ENCODE measurements at places on chromosomes 2 and 18. TPM values are rescaled to one million over a fixed set of nuclear protein-coding genes. Genes with fewer than 3 reads are reported as not detected.

Gene DCAF17
- 22.4 TPM for total RNA-seq

DNA sequence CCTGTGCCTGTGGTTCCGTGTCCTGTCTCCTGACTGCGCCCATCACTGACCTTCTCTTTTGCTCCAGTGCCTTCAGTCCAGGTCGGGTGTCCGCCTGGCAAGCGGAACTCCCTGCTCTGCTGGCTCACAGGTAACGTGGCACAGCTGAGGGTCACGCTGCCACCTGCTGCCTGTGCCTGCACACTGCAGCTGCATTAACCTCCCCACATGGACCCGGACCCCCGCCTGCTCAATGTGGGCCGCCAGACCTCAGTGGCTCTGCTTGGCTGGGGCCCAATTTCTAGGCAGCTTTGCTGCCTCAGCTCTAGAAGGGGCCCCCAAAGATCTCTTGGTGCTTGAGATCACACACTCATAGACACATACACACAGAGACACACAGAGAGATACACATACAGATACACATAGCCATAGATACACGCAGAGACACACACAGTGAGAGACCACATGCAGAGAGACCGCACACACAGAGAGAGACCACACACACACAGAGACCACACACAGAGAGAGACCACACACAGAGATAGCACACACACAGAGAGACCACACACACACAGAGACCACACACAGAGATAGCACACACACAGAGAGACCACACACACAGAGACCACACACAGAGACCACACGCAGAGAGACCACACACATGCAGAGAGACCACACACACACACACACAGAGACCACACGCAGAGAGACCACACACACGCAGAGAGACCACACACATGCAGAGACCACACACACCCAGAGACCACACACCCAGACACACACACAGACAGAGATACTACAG, 14.9 kb upstream of the CNNM3 start:
- H3K27ac ChIP-seq, result peak overlapping the region; percentile 34
- peak; percentile 63 for DNase-seq
- H3K27me3 ChIP-seq, result no peaks in the 10 kb centered on the region
- H3K36me3 ChIP-seq, result peaks cover 52% of the 10 kb centered on the region
- no peak overlapping the region for H3K4me3 ChIP-seq

DNA sequence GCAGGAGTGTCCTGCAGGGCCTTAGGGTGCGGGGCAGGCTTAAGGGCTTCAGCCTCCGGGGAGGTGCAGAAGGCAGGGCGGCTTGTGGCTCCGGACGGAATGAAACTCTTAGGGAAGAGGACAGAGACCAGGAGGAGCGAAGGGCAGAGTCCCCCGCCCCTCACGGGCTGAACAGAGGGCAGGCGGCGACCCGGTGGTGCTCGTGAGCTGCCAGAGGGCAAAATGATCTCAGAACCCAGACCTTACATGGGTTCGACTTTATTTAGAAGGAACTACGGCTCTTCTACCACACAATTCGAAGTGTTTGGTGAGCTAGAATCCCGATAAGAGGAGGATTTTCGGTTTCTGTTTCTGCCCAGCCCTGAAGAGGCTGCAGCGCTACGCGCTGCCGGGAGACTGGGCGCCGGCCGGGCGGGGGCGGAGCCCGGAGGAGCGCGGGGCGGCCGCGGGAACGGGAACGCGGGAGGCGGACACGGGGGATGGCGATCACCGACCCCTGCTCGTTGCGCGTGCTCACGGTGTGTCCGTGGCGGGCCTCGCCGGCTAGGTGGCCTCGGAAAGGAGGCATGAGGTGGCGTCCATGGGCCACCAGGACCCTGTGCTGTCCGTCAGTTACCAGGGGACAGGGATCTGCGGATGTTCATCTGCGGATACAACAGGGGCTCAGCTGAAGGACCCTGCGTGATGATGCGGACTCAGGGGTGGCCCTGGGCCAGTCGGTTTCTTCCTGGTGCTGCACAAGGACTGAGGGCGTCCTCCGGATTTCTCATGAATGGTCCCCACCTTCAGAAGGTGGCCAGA, 4.2 kb upstream of the SP100 start:
- H3K27ac ChIP-seq, result peak overlapping the region; percentile 98
- H3K4me1 ChIP-seq, result peaks cover 37% of the 10 kb centered on the region
- no peaks in the 10 kb centered on the region for H3K36me3 ChIP-seq
- H3K27me3 ChIP-seq, result no peaks in the 10 kb centered on the region
- peak overlapping the region; percentile 76 for H3K4me3 ChIP-seq
- peak; percentile 42 for DNase-seq

GRCh38 chr18:50061876-50062517, 132.9 kb downstream of the MYO5B start:
- no peaks in the 10 kb centered on the region for H3K36me3 ChIP-seq
- H3K27me3 ChIP-seq, result no peaks in the 10 kb centered on the region
- peak; percentile 23 for DNase-seq
- H3K4me3 ChIP-seq, result no peak overlapping the region
- H3K4me1 ChIP-seq, result no peaks in the 10 kb centered on the region

Gene RGPD4
- total RNA-seq, result not detected

Gene SPR
- 22.0 TPM for total RNA-seq

Gene RGPD8
- total RNA-seq, result 21.6 TPM

DNA sequence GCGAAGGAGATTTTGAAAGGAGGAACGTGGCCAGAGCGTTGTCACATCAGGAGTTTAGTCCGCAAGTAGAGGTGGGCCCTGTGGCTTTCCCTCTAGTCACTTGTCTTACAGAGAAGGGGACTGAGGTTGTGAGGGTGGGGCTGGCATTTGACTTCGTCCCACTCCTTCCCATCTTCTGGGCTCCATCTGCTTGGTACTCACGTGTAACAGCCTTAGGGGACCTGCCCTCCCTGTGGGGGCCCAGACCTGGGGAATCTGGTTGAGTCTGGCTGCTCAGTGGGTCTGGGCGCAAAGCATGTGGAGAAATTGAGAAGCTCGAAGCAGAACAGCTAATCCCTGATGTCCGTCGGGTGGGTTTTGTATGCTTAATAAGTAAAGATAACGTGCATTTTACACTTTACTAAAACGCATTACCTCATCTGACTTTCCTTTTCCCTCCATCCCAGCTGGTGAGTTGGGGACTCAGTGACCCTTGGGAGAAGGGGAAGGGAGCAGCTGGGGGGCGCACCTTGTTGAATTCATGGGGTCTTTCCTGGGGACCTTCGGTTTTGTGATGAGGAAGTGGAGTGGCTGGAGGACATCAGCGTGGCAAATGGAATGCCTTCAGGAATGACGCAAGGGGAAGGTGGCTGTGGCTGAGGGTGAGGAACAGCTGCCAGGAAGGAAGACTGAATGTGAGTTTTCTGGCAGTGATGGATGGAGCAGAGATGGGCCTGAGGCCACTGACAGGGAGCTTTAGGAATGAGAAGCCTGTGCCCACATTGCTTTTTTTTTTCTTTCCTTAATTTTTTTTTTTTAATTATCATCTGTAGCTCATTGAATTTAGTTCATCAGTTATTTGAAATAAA, 44.8 kb downstream of the ASAP2 start:
- H3K4me3 ChIP-seq, result no peak overlapping the region
- H3K36me3 ChIP-seq, result no peaks in the 10 kb centered on the region
- peak; percentile 43 for DNase-seq
- no peaks in the 10 kb centered on the region for H3K4me1 ChIP-seq
- H3K27ac ChIP-seq, result no peak overlapping the region

GRCh38 chr18:10049747-10050146, 135.9 kb downstream of the VAPA start:
- H3K27ac ChIP-seq, result peak overlapping the region; percentile 81
- no peaks in the 10 kb centered on the region for H3K27me3 ChIP-seq
- H3K4me3 ChIP-seq, result no peak overlapping the region
- peaks cover 16% of the 10 kb centered on the region for H3K4me1 ChIP-seq

Gene XDH
- total RNA-seq, result not detected

All from tibial nerve (tissue), 4 donors.